ENCODE measurements at places on chromosomes 5 and 9. TPM values are rescaled to one million over a fixed set of nuclear protein-coding genes. Genes with fewer than 3 reads are reported as not detected.

Gene PCDHGA7
- 0.71 TPM for total RNA-seq

DNA sequence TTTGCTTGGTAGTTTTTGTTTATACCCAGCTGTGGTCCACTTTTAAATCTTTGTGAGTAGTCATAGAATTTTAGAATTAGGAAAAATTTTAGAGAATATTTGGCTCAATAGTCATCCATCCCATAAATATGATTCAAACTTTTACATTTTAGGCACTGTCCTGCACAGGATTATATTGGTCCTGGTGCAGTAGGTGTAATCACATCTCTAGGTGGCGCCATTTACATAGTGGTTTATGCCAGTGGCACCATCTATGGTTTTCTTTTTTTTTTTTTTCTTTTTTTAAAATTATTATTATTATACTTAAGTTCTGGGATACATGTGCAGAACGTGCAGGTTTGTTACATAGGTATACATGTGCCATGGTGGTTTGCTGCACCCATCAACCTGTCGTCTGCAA, 260.7 kb upstream of the KCNN2 start:
- DNase-seq: peak; percentile 65

DNA sequence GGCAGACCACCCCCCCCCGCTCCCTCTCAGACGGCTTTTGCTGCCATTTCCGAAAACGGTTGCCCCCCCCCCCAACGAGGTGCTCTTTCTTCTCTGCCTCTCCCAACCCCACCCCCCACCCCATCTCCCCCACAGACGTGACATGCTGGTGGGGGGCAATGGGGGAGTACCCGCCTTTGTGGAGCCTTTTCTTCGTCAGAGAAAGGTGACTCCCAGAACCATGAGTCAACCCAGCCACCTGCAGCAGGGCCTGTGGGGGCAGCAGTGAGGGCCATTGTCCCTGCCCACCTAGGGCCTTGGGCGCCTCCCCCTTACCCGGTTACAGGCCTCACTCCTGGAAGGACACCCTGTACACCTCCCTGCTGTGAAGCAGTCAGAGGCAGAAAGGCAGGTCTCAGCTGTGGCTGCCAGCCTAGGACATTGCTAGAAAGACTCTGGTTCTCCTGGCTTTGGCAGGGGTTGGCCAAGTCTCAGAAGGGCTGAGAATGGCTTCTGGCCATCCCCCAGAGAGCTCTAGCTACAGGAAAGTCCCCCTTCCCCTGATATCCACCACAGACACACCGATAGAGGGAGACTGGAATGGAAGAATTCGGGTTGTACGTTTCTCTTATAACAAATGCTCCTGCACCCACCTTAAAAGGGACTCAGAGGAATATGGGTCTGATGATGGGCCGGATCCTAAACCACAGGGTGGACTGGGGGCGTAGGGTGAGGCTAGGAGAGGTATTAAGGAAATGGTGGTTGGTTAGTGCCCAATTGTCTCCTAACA, 2.2 kb downstream of the DNAJB5 start:
- no peak for DNase-seq

- no peak for DNase-seq
Observed at GRCh38 chr9:97991818-97992217, 8.7 kb downstream of the ANP32B start.

DNA sequence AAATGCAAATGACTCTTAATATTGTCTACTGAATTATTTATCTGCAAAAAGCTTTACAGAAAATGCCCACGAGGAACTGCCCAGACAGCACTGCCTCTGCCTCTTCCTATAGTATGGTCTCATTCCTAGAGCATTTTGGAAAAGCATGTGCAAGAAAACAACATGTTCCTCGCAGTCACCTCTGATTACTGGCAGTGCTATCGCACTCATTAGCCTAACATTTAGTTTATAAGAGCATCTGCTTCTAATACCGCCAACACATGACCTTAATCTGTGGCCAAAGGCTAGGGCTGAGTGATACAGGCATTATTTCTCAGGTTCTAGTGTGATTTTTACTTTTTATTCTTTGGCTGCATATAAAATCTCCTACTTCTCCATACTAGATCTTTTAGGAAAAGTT, 259.2 kb downstream of the FBXL17 start:
- no peak for DNase-seq

GRCh38 chr9:447230-448025, 232.8 kb downstream of the DOCK8 start:
- DNase-seq: no peak

DNA sequence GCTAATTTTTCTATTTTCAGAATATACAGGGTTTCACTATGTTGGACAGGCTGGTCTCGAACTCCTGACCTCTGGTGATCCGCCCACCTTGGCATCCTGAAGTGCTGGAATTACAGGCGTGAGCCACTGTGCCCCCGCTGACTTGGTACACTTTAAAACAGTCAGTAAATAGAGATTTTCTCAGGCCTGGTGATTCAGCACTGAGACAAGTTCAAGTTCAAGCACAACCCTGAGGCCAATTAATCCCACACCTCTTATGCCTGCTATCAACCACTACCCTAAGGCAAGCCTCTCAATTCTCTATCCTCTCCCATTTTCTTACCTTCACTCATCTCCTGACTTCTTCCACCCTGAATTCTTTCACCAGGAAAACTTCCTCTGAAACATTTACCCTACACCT, 18.9 kb downstream of the MUSK start:
- no peak for DNase-seq

DNA sequence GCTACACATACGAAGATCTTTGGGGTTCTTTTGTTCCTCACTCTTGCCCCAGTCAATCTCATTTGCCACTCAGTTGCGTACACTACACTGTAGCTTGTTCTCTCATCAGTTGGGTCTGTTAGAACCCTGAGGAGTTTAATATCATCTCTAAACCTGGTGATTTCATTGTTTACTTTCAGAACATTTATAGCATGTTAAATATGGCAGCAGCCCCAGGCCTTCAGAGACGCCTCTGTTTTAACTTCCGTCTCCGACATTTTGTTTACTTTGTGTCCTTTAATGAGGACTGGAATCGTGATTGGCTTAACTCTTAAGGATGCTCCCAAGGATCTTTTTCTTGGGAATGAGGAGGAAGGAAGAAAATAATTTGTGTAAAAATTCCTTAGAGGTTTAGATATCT, 510.1 kb downstream of the NR2F1-AS1 start:
- no peak for DNase-seq

All from SK-MEL-5 (cell line).